ENCODE measurements at places on chromosomes 2 and 18.

- DNase-seq = no peak
Measured at GRCh38 chr2:192288295-192288694, 93.6 kb upstream of the TMEFF2 start.

DNA sequence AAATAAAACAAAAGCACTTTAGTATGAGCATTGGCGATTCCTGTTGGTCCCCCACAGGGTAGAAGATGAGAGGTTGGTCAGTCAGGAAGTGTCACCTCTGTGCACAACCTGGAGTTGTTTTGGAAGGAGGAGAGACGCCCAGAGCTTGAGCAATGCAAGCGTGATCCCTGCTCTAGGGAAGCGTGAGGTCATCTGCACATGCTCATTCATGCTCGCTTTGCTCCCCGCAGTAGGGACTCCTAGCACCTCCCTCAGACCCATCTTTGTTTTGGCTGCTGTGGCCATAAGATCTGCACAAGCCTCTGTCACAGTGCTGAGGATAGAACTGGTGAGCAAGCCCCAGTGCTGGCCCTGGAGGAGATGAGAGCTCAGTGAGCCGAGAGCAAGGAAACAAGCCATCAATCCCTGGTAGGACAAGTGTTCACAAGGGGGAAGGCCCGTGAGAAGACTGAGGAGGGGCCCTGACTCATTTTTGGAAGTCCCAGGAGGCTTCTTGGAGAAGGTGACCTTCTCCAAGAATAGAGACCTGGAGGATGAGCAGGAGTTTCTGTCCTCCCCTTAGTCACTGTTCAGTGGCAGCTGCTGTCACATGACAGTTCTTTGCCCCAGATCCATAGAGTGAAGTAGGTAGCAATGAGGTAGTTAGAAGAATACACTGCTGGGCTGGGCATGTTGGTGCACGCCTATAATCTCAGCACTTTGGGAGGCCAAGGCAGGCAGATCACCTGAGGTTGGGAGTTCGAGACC, 13.3 kb upstream of the ATP8B1 start:
- no peak for DNase-seq

GRCh38 chr18:78838183-78838582, 141.4 kb upstream of the SALL3 start:
- no peak for DNase-seq

DNA sequence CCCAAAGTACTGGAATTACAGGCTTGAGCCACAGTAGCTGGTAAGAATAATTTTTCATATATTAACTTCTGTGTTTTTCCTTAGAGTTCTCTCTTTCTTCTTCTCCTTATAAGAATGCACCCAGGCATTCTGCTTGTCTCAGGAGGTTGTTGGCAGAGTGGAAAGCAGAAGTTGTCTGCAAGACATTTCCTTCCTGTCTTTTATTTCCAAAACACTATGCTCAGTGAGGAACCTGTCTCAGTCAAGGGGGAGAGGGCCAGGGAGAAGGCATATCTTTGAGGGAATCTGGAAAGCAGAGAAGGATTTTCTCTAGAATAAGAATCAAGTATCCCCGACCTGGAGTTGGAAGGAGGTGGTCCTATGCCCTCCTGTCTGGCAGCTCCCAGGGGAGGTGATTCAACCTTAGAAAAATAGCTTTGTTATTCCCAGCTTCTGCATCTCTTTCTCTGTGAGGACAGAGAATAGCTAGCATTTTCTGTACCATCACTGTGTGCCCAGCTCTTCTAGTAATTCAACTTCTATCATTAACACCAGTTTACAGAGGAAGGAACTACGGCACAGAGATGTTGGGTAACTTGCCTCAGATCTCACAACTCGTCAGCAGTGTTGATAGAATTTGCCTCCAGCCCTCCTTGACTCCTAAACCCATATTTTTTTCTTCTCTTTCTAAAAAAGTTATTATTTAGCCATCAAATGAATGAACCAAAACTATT, 3.8 kb upstream of the LPIN2 start:
- DNase-seq = no peak

DNA sequence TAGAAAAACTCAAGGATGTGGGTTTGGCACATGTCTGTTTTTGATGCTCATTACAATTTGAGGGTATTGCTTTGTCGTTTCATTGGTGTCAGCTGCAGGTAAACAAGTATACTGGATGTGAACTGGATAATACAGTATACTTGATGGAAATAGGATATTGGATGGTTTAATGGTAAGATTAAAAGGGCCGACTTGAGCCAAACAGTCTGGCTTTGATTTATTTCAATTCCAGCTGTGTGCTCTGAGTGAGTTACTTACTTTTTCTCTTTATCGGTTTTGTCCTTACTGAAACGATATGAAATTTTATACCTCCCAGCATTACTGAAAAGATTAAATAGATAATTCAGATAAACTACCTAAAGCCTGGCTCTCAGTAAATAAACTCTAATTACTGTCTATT, 227.6 kb downstream of the ASXL3 start:
- no peak for DNase-seq

DNA sequence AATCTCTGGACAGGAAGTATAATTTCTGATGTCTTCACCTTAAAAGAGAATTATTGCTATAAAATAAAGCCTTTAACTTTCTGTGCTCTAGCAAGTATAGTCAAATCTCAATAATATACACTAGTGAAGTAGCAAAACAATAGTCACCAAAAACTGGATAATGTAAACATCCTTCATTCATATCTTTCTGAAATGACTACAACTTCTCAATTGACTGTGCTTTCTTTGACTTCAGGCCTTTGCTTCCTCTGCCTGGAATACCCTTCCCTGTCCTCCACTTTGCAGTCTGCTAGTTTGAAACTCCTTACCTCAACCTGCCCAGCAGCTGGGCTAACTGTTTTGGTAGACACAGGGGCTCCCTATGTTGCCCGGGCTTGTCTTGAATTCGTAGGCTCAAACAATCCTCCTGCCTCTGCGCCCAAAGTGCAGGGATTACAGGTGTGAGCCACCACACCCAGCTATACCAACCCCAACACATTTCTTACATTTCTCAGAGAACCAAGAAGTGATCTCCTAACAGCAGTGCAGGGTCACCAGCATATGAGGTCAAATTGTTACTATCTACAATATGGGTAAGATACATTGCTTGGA, 6.6 kb upstream of the PCBP1 start:
- DNase-seq = no peak
